Kidney tubule cell (primary cell): ENCODE measurements at places on chromosomes 3 and 15.

GRCh38 chr3:171236265-171237008 is 209.9 kb upstream of the SLC2A2 start:
- no peak for DNase-seq

DNA sequence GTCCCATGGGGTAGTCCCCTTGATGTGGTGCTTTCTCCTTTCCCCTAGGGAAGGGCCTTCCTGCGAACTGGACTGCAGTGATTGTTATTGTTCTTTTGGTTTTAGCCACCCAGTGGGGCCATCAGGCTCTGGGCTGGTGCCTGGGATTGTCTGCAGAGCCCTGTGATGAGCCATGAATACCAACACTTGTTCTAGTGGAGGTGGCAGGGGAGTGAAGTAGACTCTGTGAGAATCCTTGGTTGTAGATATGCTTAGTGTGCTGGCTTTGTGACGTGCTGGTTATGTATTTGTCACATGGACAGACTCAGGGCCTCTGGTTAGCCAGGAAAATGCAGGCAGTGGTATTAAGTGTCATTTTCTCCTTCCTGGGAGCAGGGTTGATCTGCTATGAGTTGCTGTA is 51.8 kb upstream of the NDUFB4 start:
- no peak for DNase-seq

GRCh38 chr15:75156326-75157215 is 45.1 kb upstream of the C15orf39 start:
- peak; percentile 89 for DNase-seq

DNA sequence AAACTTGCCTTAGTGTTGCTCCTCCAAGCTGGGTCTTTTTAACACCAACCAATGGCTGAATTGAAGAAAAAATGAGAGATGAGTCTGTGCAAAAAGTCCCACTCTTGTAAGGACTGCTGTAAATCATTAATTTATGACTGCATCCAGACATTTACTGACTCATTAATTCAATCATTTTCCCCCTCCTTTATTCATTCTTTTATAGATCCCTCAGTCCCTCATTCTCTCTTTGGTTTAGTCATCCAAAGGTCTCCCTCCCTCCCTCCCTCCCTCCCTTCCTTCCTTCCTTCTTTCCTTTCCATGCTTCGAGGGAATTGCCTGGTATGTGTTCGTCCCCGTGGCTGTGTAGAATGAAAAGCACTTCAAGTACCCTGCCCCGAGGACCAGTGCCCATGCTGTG is 35.3 kb upstream of the MRPS22 start:
- peak; percentile 95 for DNase-seq

DNA sequence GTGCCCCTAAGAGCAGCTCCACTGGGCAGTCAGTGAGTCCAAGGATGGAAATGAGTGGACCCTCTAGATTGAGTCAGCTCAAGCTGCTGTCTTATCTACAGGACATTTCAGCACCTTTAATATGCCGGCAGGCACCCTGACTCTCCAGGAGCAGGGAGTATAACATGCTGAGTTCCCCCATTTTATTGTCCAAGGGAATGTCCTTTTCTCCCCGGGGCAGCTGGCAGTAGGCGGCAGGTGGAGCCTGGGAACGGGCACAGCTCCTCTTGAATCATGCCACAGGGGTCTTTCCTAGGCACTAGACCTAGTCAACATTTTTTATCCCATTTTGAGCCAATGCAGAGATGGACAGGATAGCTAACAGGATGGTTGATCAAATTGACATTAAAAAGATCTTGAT is 14.8 kb downstream of the WNT7A start:
- DNase-seq, result no peak

DNA sequence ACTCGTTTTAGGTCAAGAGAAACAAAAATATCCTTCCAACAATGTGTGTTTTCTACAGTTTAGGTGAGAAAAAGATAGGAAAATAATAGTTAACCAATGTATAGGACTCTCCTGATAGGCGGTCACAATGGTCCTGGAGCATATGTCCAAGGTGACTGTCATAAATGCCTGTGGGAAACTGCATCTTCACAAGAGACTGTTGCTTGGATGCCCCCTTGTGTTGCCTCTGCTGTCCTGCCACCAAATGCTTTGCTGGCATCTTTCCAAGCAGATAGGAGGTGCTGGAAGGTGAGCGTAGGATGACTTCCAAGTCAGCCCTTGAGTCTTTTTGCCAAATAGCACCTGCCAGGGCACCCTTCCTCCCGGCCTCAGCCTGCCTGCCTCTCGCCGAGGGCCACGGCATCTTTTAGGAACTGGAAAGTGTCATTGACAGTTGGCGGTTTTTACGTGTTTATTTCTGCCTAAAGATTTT is 24.1 kb upstream of the SACM1L start:
- peak; percentile 66 for DNase-seq

- DNase-seq, result peak; percentile 47
These were observed 47.9 kb upstream of the ZSCAN2 start for GRCh38 chr15:84552896-84553295.
